ENCODE measurements at places on chromosomes 6 and 20.
A peak's percentile ranks its signal among the peaks of the same experiment; 100 is the strongest.

DNA sequence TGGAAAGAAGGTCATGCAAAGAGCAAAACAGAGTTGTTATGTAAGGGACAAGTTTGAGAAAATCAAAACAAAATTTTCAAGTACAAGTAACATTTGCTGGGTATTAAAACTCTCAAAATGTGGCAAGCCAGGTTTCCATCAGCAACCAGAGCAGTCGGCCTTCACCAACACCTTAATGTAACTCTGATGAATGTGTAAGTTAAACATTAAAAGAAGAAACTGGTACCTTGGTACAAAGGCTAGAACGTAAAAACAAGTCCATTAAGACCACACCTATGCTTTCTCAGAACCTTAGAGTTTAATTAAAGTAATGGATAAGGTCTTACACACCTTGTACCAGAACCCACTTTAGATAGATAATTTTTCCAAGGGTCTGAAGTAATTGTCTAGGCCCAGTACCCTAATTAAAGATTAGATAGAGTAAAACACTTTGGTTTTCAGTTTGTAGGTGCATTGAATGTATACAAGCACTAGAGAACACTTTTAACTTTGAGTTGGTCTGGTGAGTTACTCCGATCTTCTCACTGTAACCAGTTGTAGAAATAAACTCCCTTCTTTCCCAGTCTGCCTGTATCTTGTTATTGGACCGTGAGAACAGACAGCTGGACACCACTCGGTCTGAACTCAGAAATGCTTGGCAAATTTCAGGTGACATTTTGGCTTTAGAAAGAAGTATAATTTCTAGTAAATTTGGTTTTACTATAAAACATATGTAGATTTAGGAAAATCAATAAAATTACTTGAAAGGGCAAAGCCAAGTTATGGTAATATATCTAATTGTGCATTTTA lies 319.4 kb downstream of the HTR1B start:
- no peak for DNase-seq

DNA sequence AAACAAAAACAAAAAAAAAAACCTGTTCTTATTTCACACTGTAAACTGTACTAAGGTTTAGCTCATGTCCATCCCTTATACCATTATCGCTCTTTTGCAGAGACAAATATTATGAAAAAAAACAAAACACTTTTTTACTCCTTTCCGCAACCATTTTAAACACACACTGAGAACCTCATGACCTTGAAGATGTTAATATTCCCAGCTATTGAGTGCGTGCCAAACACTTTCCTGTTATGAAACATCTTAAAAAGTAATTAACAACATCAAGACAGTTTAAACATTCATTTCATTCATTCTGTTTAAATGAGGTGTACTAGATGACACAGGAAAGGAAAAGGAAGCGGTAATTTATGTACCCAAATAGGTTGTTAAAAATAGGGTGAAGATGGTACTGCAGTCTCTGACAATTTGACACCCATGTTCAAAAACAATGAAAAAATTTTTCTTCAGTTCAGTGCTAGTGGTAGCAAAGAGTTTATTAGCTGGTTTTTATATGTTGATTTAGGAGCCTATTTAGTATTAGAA lies 3.9 kb upstream of the ARHGAP18 start:
- DNase-seq = peak; percentile 14

GRCh38 chr20:59231124-59231804 lies 67.6 kb downstream of the ZNF831 start:
- peak; percentile 53 for DNase-seq

DNA sequence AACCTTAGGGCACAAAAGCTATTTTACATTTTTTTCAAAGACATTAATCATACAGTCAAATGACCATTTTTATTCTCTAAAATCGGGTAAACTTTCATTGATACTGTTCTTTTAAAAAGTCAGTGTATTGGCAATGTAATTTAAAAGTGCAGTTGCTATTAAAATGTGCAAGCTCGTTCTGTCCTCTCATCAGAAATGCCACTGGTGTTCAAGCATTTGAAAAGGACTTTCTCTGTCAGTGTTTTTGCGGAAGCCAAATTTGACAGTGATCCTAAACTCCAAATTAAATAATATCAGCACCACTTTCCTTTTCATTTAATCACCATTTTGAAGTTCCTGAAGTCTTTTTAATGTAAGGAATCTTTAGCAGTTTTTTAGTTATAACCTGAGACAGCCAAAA lies 69.6 kb downstream of the AFG1L start:
- DNase-seq = no peak

Measured in fibroblast of skin of right quadriceps (primary cell).